ENCODE measurements at places on chromosomes 6 and 20. TPM values are rescaled to one million over a fixed set of nuclear protein-coding genes. Genes with fewer than 3 reads are reported as not detected.

Gene CGA
- not detected for total RNA-seq

Gene LMBRD1
- 21.4 TPM for total RNA-seq

GRCh38 chr6:95244751-95245150 is 332.6 kb upstream of the MANEA start:
- DNase-seq = no peak

DNA sequence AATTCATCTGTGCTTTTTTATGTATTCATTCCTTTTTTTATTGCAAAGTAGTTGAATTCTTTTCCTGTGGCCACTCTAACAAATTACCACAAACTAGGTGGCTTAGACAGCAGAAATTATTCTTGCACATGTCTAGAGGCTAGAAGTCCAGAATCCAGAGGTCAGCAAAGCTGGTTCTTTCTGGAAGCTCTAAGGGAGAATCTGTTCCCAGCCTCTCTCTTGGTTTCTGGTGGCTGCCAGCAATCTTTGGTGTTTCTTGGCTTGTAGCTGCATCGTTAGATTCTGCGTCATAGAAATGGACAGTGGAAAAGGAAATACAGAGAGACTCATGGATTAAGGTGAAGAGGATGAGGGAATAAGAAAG is 39.3 kb downstream of the GSTA2 start:
- no peak for DNase-seq

DNA sequence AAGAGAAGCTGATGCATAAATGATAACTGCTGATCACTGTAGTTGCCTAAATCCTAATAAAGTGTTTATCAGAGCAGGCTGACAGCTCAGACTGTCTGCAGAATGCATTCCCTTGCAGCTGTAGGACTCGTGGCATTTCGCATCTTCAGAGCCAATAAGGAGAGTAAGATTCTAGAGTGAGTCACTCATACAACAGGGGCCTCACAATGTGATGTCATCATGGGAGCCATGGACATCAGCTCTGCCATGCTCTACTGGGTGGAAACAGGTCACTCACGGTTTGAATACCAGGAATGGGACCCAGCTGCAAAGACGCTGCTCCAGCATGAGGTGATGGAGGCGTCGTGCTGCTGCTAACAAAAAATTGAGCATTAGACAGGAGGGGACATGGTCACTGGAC is 7.4 kb downstream of the FAM209B start:
- no peak for DNase-seq

- DNase-seq = no peak
Measured at GRCh38 chr20:16040742-16041141, 532.5 kb downstream of the KIF16B start.

DNA sequence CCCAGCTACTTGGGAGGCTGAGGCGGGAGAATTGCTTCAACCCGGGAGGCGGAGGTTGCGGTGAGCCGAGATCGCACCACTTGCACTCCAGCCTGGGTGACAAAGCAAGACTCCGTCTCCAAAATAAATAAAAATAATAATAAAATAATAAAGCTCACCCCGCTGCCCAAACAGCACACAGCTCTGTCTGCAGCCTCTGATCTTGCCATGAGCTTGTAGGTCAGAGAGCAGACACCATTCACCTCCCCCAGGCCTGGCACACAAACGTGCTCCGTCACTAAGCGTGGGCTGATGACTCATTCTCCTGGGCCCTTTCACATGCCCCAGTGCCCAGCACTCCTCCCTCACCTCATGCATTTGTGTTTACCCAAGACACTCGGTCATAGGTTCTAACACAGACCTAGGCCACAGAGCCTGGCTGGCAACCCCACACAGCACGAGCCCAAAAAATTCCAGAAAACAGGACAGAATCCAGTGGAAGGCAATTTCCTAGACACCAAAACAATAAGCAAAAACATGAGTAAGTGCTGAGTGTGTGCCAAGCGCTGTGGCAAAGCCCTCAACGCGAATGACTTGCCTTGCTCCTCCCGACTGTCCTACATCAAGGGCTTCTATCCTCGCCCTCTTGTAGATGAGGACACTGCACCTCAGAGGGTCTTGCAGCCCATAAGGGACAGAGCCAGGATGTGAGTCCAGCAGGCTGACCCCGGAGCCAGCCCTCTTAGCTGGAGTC is 18.0 kb downstream of the ATP9A start:
- no peak for DNase-seq

GRCh38 chr20:2207770-2208097 is 88.1 kb upstream of the TGM3 start:
- no peak for DNase-seq

Measured in K562 (cell line).